ENCODE measurements at places on chromosomes 12 and 14. TPM values are rescaled to one million over a fixed set of nuclear protein-coding genes. Genes with fewer than 3 reads are reported as not detected.

DYRK2 gene
- 3.8 TPM for polyA plus RNA-seq

GPR162 gene
- polyA plus RNA-seq, result 2.0 TPM

DACT1 gene
- 7.4 TPM for polyA plus RNA-seq

LRTM2 gene
- not detected for polyA plus RNA-seq

PELI2 gene
- 10.0 TPM for polyA plus RNA-seq

C12orf54 gene
- not detected for polyA plus RNA-seq

All from adipose tissue (tissue), 3 donors.